ENCODE measurements at places on chromosomes 12 and 14. TPM values are rescaled to one million over a fixed set of nuclear protein-coding genes. Genes with fewer than 3 reads are reported as not detected.

DNA sequence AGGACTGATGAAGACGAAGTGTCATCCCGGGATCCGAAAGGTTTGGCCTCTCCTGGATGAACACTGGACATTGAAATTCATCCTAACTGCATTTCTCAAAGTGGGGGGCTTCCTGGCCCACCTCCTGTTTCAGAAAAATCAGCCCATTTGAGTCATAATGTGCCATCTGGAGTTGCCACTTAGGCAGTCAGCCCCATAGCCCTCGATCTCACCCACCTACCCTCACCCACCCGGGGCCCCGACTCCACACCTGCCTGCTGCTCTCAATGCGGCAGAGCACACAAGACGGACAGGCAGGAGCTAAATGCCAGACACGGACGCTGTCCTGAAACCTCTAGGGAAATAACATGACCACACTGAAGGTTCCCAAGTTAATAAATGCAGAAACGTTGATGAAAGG lies 12.6 kb downstream of the DLK1 start:
- DNase-seq = no peak

- DNase-seq = peak; percentile 54
These were observed 1.7 kb downstream of the CDKN1B start for GRCh38 chr12:12718853-12719252.

EPYC gene
- total RNA-seq = not detected

WASHC4 gene
- 98.3 TPM for total RNA-seq

DNA sequence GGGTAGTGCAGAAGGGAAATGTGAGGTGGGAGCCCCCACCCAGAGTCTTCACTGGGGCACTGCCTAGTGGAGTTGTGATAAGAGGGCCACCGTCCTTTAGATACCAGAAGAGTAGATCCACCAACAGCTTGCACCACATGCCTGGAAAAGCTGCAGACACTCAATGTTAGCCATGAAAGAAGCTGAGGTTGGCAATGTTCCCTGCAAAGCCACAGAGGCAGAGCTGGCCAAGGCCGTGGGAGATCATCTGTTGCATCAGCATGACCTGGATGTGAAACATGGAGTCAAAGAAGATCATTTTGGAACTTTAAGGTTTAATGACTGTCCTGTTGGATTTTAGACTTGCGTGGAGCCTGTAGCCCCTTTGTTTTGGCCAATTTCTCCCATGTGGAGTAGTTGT lies 468.4 kb upstream of the FOXG1 start:
- peak; percentile 65 for DNase-seq

DNA sequence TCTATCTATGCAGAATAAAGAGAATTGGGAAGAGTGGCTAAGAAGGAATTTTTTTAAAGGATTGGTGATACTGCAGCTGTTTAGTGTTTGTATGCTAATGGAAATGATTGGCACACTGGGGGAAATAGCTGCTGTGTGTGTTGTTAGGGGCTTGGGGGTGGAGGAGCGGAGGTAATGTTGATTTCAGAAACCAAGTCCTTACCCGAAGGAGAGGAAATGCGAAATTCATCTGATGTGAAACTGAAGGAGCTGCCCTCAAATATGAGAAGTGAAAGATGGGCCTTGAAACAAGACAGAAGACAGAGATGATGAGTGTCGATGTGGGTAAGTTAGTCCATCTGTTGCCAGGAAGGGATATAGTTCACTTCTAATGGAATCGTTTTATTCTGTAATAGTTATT lies 21.2 kb upstream of the RNASE12 start:
- DNase-seq = no peak
